NB4 (cell line): ENCODE measurements at places on chromosomes 7 and 10.

DNA sequence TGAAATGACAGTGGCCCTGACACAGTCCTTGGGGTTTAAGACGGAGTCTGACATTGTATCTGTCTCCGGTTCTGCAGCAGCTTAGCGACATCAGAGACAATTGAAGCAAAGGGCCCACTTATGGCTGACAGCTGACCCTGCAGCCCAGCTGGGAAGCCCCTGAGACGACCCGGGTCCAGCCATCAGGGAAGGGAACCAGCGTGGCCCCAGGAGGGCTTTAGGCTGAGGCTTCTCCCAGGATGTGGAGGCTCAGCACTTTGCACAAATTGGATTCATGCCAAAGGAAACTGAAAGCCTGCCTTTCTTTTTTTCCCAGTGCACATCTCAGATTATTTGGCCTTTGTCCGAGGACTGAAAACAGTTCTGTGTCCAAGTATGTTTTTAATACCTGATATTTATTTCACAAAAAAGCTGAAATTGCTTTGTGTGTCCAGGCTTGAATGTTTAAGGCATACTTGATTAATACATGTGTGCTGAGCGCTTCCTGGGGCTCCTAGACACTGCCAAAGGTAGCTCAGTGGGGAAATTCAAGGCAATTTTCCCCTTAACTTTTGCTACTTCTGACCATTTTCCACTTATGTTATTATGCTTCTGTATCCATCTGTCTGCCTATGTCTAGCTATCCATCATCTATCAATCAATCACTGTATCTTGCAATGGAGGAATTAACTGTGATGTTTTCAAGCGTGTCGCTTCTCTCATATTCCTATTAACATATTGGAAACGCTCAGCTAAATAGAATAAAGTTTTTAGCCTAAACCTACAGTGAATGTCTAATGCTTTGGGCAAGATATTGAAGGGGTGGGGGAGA is 34.8 kb downstream of the KLF6 start:
- no peak for DNase-seq

- DNase-seq, result no peak
Measured at GRCh38 chr10:2936816-2937215, 130.5 kb upstream of the PFKP start.

DNA sequence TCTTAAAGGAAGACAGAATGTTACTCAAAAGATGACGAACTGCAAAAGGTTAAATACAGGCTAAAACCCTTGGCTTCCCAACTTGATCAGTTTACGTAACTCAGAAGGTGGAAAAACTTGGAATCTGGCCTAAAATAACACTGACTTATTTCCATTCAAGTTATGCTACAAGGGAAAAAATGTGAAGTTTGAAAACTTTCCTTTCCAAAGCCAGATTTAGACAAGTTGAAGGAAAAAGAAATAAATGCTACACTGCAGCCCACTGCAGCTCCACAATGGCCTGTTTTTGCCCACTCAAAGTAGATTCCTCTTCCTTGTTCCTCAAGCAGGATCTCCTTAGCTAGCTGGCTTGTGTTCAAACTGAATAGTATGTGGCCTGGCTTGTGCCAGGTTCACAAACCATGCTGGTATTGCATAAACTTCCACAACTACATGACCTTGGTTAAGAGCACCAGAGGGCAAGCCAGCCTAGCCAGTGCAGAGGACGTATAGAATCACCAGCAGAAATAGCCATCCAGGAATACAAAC is 166.2 kb downstream of the CPEB3 start:
- DNase-seq, result peak; percentile 16

DNA sequence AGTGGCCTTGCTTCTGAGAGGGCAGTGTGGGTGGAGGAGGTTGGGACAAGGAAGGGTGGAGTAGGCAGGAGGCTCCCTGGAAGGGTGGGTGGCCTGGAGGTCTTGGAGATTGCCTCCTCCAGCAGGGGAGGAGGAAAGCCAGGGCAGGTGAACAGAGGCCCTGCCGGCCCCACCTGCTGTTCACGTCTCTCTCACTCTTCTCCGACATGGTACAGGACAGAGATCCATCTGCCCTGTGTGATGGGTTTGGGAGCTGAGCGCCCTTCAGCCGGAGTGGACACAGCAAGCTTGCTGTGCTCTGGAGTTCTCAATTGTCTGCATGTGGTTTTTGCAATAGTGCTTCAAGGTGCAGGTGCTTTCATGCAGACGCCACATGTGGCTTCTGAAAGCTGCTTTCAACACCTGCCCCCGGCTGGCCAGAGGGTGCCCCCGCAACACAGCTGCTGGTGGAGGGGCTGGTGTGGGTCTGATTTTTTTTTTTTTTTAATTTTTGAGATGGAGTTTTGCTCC is 82.8 kb upstream of the GNA12 start:
- no peak for DNase-seq

- no peak for DNase-seq
Measured at GRCh38 chr10:120761951-120762350, 89.2 kb upstream of the WDR11 start.
